ENCODE measurements at places on chromosomes 3 and 15.

DNA sequence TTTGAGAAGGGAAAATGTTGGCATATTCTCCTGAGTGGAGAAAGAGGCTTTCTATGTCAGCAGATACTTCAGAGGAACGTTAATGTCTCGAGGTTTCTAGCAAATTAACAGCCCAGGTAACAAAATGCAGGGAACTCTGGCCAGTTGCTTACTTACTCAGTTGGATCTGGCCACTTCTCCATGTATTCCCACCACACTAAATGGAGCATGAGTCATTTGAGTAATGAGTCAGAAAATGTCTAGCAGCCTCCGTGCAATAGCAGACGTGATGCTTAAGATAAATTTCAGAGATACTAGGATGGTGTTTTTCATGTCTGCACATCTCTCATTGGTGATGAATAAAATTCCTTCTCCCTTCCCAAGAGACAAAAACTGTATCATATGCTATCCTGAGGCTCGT is 671.5 kb downstream of the FHIT start:
- no peak for DNase-seq

DNA sequence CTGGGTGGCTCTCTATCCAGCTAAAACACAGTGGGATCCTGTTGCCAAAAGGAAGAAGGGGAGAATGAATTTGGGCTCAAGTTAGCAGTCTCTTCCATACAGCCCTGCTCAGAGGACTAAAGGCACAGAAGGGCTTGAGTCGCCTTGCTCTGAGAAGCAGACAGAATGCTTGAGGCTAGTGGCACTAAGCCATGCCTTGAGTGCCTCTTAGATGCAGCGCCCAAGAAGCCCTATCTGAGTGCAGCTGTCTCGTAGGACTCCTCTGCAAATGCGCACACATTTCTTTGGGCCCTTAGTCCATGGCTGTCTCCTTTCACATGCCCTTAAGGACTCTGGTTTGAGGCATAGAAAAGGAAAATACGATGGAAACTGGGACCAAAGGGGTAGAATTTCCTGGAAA is 211.3 kb upstream of the CHRM5 start:
- no peak for DNase-seq

GRCh38 chr15:88491158-88491557 is 23.6 kb downstream of the MRPS11 start:
- DNase-seq, result no peak

- DNase-seq, result no peak
Measured at GRCh38 chr3:123688241-123688747, 103.4 kb upstream of the HACD2 start.

Measured in CD4-positive, alpha-beta T cell treated with Interleukin-4 for 4 hours (primary cell).